ENCODE measurements at places on chromosomes 5 and 9. TPM values are rescaled to one million over a fixed set of nuclear protein-coding genes. Genes with fewer than 3 reads are reported as not detected.

Gene NUTM2F
- not detected for total RNA-seq

Gene ADGRD2
- not detected for total RNA-seq

Gene KLF4
- total RNA-seq = 36.8 TPM

Gene PKD2L2
- not detected for total RNA-seq

Gene LECT2
- total RNA-seq = not detected

Gene CCNI2
- 0.07 TPM for total RNA-seq

Gene KIF12
- total RNA-seq = 2.3 TPM

Gene SEMA5A
- total RNA-seq = not detected

All from A549 treated with dexamethasone at 1 μM for 4 hours (cell line).